ENCODE measurements at places on chromosomes 1 and 21.

DNA sequence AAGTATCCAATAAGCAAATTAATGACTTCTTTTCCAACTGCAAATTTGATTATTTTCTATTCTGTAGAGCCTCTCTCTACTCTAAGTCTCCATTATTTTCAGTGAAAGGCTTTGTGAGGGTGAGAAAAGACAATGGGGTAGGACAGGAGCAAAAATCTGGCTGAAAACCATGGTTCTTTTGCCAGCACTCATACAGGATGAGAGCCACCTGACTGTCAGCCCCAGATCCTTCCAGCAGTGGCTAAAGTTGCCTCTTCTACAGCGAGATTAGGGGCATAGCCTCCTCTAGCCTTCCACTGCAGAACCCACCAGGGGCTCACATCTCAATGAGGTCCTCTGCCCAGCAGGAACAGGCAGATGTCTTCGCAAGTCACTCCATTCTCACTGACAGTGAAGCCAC is 23.7 kb downstream of the NMNAT2 start:
- no peak for DNase-seq

- DNase-seq, result no peak
These were observed 36.6 kb downstream of the OLFM3 start for GRCh38 chr1:101960142-101960541.

DNA sequence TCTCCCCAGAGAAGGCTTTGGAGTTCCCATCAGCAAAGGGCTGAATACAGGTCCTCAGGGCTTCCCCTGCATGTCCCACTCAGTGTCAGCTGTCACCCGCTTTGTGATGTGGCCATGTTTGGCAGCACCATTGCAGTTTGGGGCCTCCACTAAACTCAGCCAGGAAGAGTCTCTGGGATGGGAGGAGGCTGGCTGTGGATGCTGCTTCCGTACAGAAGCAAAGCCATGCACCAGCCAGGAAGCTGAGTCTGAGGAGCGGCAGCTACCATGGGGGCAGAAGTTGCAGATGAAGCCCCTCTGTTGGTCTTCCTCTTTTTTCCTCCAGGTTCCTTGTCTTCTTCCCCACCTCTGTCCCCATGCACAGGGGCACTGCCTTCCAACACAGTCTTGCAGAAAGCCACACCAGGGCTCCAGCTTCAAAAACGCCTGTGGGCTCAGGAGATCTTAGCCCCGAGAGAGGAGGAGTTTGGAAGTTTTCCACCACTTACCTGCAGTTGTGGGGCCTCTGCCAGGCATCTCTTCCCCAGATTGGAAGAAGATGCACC is 416.8 kb downstream of the NPHP4 start:
- DNase-seq, result no peak

DNA sequence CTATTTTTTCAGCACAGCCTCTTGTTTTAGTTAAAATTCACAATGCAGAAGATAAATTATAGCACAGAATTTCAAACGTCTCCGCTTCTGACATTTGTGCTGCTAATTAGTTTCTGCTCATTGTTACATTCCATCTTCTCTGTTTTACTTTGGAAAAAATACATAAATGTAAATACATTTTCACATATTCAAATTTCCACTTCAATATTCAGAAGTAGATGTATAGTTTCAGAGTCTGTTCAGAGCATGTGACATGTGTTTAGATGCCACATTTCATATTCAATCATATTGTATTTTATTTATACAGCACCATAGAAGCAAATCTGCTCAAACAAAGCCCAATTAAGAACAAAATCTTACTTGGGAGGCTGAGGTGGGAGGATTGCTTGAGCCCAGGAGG is 19.6 kb downstream of the TMEM35B start:
- no peak for DNase-seq

GRCh38 chr1:177053648-177054047 is 110.9 kb downstream of the ASTN1 start:
- DNase-seq, result no peak

DNA sequence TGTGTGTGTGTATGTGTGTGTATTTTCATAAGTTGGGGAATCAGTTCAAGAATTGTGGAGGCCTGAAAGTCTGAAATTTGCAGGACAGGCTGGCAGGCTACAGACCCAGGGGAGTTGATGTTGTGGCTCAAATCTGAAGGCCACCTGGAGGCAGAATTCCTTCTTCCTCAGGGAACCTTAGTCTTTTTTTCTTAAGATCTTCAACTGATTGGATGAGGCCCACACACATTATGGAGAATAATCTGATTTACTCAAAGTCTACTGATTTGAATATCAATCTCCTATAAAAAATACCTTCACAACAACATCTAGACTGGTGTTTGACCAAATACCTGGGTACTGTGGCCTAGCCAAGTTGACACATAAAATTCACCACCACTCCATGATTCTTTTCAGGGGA is 61.8 kb downstream of the MT1HL1 start:
- DNase-seq, result no peak

DNA sequence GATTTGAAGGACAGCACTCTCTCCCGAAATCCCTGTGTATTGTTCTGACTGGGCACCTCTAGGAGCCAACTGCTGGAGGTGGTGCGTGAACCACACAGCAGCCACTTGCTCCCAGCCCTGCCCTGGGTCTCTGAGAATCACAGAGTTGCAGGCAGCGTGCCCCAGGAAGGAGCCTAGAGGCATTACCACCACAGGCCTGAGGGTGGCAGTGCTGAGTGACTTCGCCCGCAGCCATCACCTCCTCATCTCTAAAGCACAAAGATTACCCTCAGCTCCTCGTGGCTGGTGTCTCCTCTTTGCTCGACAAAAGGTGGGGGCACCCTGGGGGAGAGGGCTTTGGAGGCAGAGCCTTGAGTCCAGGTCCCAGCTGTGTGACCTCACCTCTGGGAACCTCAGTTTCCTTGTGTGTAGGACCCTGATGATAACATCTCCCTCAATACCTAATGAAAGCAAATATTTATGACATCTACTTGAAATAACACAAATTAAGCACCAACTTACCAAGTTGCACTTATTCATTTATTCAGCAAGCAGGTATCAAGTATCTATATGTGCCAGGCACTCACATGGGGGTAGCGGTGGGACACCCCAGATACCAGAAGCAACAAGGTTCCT is 86.3 kb downstream of the VWA5B1 start:
- peak; percentile 34 for DNase-seq

DNA sequence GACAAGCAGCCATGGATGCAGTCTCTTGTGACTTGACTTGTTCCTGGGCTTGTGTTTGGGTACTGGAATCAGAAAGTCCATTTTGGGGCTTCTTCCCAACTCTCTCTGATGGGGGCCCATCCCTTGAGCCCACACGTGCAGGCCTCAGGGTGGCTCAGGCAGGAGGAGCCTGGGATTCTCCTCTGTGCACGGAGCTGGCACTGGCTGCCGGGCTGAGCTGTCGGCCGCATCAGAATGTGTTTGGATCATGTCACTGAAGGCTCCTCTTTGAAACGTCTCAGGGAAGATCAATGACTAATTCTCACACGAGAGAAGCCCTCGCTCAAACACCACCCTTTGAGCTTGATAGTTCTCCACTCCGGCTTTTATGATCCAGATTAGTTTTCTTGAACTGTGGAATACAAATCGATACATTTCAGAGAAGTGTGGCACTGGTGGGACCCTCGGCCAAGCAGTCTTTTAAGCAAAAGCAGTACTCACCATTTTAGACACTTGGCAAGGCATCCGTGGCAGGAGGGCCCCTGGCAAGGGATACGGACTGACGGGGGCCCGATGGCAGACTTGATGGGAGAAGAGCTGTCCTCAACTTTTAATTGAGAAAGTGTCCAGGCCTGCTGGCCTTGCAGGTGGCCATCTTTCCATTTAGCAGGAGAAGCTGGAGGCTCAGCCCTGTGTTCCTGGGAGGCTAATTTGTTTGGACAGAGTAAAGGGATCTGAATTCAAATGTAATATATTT is 220.7 kb upstream of the C1orf174 start:
- DNase-seq, result no peak

- peak; percentile 91 for DNase-seq
These were observed 9.1 kb upstream of the IFI16 start for GRCh38 chr1:159000625-159001024.

DNA sequence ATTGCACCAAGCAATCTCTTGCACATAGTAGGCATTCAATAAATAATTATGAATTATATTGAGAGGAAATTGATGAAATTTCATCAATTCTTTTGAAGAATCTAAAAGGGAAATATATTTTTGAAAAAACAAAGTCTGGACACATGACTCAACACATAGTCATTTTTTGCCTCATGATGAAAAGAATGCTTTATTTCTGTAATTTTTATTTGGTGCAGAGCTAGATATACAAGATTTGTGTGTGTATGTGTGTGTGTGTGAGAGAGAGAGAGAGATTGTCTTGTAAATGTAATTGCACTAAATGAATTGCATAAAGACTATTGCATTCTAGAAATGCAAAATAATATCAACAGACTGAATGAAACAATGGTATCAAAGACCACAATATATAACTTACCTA is 206.2 kb upstream of the C1orf87 start:
- no peak for DNase-seq

GRCh38 chr21:24955275-24955961 is 651.9 kb downstream of the MRPL39 start:
- no peak for DNase-seq

DNA sequence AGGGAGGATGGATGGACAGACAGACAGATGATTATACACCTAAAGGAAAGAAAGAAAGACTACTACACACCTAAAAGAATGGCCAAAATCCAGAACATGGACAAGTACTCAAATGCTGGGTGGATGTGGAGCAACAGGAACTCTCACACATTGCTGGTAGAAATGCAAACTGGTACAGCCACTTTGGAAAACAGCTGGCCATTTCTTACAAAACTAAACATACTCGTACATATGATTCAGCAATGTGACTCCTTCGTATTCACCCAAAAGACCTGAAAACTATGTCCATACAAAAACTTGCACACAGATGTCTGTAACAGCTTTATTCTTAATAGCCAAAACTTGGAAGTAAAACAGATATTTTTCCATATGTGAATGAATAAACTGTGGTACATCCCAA is 51.3 kb downstream of the PRPF38A start:
- DNase-seq, result no peak

- no peak for DNase-seq
These were observed 77.6 kb downstream of the RGL1 start for GRCh38 chr1:183882335-183883167.

- no peak for DNase-seq
These were observed 40.6 kb downstream of the NTNG1 start for GRCh38 chr1:107181253-107181969.

GRCh38 chr1:107010582-107010981 is 45.9 kb upstream of the PRMT6 start:
- DNase-seq, result no peak

DNA sequence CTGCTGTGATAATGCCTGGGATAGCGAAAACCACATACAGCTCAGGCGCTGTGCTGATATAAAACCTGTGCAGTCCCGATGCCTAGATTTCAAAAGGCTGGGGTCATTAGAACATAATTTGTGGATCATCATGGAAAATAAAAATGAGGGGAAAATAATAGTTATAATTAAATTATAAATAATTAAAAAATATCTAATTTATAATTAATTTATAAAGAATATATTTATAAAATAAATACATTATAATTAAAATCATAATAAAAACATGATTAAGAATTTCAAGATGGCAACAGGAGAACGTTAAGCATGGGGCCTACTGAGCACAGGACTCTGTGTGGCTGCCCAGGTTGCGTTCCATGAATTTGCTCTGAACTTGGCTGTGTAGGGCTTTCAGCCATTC is 53.9 kb downstream of the C21orf91 start:
- DNase-seq, result no peak

- DNase-seq, result no peak
These were observed 15.4 kb downstream of the SLC2A7 start for GRCh38 chr1:9010781-9011323.

DNA sequence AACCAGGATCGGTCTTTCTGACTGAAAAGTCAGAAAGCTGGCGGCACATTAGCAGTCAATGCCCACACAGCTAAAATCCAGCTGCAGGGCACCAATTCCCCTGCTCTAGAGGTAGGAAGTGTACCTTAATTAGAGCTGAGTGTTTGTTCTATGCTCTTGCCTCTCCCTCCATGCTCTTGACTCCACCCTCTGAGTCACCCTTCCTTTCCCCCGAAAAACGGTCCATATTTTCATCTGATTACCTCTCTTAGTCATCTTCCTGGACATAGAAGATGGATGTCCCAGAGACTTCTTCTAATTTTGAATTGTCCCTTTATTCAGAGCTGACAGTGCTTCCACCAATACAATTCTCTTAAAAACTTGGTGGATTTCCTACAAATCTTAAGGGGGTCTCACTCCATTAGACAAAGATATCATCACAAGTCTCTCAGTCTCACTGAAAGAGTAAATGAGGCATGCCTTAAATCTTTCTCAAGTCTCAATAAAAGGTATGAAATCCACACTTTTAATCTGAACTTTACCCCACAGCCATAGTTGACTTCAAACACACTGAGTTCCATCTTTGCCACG is 44.1 kb upstream of the SLC19A1 start:
- no peak for DNase-seq

GRCh38 chr1:211326140-211326527 is 499 bp upstream of the TRAF5 start:
- DNase-seq, result no peak

All from ovary (tissue), 10 donors.